ENCODE measurements at places on chromosomes 4 and X. TPM values are rescaled to one million over a fixed set of nuclear protein-coding genes. Genes with fewer than 3 reads are reported as not detected.

- H3K4me3 ChIP-seq: no peak overlapping the region
- no peak overlapping the region for H3K27ac ChIP-seq
- H3K36me3 ChIP-seq: no peaks in the 10 kb centered on the region
- H3K4me1 ChIP-seq: no peaks in the 10 kb centered on the region
- DNase-seq: no peak
- no peaks in the 10 kb centered on the region for H3K27me3 ChIP-seq
Observed at GRCh38 chr4:73018595-73018994, 50.9 kb downstream of the COX18 start.

DNA sequence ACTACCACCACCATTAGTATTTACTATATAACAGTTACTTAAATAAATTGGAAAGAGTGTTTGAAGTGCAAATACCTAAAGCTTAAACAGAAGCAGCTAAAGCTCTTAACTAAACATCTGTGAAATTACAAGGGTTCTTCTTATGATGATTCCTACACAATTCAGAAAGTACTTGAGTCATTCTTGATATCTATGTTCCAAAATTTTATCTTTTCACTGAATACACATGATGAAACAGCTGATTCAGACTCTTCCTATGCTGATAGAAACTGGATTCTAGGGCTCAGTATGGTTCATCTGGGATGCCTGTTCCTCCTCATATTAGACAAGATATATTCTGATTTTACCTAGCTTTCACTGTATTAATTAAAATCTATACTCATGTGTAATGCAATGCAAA, 13.6 kb downstream of the EREG start:
- no peak overlapping the region for H3K27ac ChIP-seq
- no peak for DNase-seq
- H3K4me1 ChIP-seq: no peaks in the 10 kb centered on the region
- H3K4me3 ChIP-seq: no peak overlapping the region
- H3K36me3 ChIP-seq: no peaks in the 10 kb centered on the region
- no peaks in the 10 kb centered on the region for H3K27me3 ChIP-seq

- H3K36me3 ChIP-seq: no peaks in the 10 kb centered on the region
- no peak overlapping the region for H3K4me3 ChIP-seq
- no peak for DNase-seq
- peaks cover 67% of the 10 kb centered on the region for H3K27me3 ChIP-seq
Observed at GRCh38 chrX:69506617-69507499, 2.7 kb downstream of the NALF2 start.

AMBN gene
- total RNA-seq: not detected

GRCh38 chr4:180542445-180543100, 1700.6 kb upstream of the TENM3 start:
- no peaks in the 10 kb centered on the region for H3K4me1 ChIP-seq
- H3K36me3 ChIP-seq: no peaks in the 10 kb centered on the region
- no peak overlapping the region for H3K27ac ChIP-seq
- no peak for DNase-seq
- no peak overlapping the region for H3K4me3 ChIP-seq

DNA sequence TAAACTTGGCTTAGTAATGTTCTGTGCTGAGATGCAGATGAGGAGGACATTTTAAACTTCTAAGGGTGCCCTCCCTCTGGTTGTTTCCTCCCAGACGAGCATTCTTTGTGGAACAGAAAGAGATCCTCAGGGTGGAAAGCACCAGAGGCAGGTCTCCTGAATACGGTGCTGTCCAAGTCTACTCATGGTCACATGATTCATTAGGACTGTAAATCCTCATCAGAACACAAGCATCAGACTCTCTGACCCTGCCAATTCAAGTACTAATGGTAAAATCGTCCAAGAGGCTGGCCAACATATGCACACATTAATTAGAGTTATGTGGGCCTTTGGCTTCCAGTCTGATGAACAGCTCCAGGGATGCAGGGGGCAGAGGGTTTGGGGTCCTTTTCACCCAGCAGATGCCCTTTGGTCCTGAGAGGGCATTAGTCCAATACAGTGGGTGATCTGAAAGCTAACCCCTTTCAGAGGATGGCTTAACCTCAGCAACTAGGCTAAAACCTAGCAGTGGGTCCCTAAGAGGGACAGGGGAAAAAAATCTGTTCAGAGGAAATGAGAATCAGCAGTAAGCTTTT, 18.2 kb downstream of the HAND2 start:
- peaks cover 65% of the 10 kb centered on the region for H3K27me3 ChIP-seq
- H3K36me3 ChIP-seq: no peaks in the 10 kb centered on the region
- no peak overlapping the region for H3K27ac ChIP-seq
- H3K4me3 ChIP-seq: no peak overlapping the region
- no peaks in the 10 kb centered on the region for H3K4me1 ChIP-seq
- DNase-seq: no peak

DNA sequence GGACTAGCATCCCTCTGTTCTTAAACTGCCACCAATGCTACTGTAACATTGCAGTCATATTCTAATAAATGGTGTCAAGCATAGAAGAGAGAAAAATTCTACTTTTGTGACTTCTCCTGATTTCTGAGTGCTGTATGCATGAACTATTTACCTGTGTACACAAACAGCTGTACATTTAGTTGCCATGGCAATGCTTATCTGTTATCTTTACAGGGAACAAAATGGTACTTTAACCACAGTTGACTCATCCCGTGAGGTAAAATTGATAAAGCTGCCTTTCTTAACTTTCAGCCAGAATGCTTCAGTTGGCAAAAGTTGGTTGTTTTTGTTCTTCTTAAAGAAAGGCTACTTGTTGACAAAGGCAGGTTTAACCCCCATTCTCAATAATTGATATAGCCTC, 587.5 kb upstream of the MAGEB2 start:
- H3K4me3 ChIP-seq: no peak overlapping the region
- no peaks in the 10 kb centered on the region for H3K27me3 ChIP-seq
- no peak overlapping the region for H3K27ac ChIP-seq
- DNase-seq: no peak
- no peaks in the 10 kb centered on the region for H3K4me1 ChIP-seq
- H3K36me3 ChIP-seq: no peaks in the 10 kb centered on the region

- H3K27ac ChIP-seq: no peak overlapping the region
- no peak for DNase-seq
- no peak overlapping the region for H3K4me3 ChIP-seq
- no peaks in the 10 kb centered on the region for H3K27me3 ChIP-seq
- no peaks in the 10 kb centered on the region for H3K36me3 ChIP-seq
Observed at GRCh38 chr4:89410687-89411086, 103.1 kb upstream of the GPRIN3 start.

DNA sequence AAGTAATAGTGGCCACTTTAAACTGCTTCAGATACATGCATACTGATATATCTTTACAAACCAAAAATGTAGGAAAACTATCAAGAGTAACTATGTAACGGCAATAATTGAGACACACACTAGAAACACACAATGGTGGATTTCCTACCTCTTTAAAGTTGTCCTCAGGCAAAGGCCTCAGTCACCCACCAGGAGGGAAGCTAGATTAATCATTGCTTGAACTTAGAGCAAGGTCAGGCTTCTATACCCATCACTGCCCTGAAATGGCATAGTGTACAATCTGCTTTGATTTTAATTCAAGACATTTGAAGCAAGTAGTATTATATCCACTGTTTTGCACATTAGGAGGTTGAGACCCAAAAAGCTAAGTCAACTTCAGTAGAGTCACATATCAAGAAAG, 110.9 kb downstream of the AREG start:
- DNase-seq: no peak
- H3K36me3 ChIP-seq: no peaks in the 10 kb centered on the region
- no peak overlapping the region for H3K27ac ChIP-seq
- no peaks in the 10 kb centered on the region for H3K4me1 ChIP-seq
- H3K4me3 ChIP-seq: no peak overlapping the region

DNA sequence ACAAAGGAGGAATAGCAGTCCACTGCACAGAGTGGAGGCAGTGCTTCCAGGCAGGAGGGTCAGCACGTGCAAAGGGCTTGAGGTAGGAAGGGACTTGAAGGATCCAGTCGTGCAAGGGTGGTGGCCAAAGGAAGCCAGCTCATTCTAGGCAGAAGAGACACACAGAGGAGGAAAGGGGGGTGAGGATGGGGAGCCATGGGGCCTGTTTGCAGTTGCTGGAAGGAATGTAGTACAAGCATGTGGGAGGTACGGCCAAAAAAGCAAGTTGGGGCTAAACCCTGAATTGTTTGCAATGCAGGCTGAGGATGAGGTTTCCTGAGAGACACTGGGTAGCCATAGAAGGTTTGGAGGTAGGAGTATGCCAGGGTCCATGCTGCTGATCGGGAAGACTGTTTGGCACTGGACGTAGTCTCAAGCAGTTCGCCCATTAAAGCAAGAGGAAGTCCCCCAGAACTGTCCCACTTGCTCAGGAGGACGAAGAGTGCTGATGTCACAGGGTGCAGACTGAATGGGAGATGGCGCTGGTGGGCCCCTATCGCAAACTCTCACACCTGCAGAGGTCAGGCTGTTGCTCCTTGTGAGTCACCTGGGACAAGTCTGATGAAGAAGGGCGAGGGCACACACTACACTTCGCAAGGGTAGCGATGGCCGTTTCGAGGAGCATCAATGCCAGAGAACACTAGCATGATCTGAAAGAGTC, 9.1 kb upstream of the MAN2B2 start:
- peaks cover 10% of the 10 kb centered on the region for H3K4me1 ChIP-seq
- peaks cover 9% of the 10 kb centered on the region for H3K27me3 ChIP-seq
- no peak overlapping the region for H3K4me3 ChIP-seq
- no peak overlapping the region for H3K27ac ChIP-seq

F8A2 gene
- not detected for total RNA-seq

AMOT gene
- total RNA-seq: 23.0 TPM

DNA sequence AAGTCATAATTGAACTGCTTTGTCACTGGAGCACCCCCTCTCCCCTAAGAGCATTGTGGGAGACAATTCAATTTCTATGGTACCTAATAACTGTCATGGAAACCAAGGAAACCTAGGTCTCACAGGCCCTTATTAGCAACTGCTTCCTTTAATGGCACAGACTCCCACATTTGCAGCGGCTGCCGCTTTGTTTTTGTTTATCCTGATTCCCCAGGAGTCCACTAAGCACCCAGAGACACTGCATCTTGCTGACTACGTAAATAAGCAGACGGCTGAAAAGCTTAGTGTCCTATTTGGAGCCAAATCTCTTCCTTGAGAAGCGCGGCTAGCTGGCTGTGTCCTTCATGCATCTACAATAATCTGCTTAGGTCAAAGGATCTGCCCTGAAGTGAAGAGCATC, 494.4 kb downstream of the TMA16 start:
- no peaks in the 10 kb centered on the region for H3K4me1 ChIP-seq
- no peak for DNase-seq
- H3K27ac ChIP-seq: no peak overlapping the region
- H3K36me3 ChIP-seq: no peaks in the 10 kb centered on the region
- H3K4me3 ChIP-seq: no peak overlapping the region

- DNase-seq: no peak
- H3K4me3 ChIP-seq: no peak overlapping the region
- no peaks in the 10 kb centered on the region for H3K4me1 ChIP-seq
- H3K36me3 ChIP-seq: no peaks in the 10 kb centered on the region
- no peak overlapping the region for H3K27ac ChIP-seq
- no peaks in the 10 kb centered on the region for H3K27me3 ChIP-seq
Observed at GRCh38 chr4:21915761-21916160, 32.8 kb downstream of the KCNIP4 start.

ALPK1 gene
- 20.5 TPM for total RNA-seq

- H3K27ac ChIP-seq: no peak overlapping the region
- no peaks in the 10 kb centered on the region for H3K36me3 ChIP-seq
Observed at GRCh38 chr4:78732332-78733104, 43.6 kb upstream of the BMP2K start.

- no peak overlapping the region for H3K27ac ChIP-seq
- no peak for DNase-seq
- no peaks in the 10 kb centered on the region for H3K4me1 ChIP-seq
- H3K36me3 ChIP-seq: no peaks in the 10 kb centered on the region
- H3K4me3 ChIP-seq: no peak overlapping the region
- H3K27me3 ChIP-seq: peaks cover 10% of the 10 kb centered on the region
Observed at GRCh38 chrX:136731207-136731782, 49.4 kb downstream of the ARHGEF6 start.
